ENCODE measurements at places on chromosomes 16 and 17.

GRCh38 chr17:43528319-43528987 lies 17.7 kb downstream of the ETV4 start:
- no peak for DNase-seq

DNA sequence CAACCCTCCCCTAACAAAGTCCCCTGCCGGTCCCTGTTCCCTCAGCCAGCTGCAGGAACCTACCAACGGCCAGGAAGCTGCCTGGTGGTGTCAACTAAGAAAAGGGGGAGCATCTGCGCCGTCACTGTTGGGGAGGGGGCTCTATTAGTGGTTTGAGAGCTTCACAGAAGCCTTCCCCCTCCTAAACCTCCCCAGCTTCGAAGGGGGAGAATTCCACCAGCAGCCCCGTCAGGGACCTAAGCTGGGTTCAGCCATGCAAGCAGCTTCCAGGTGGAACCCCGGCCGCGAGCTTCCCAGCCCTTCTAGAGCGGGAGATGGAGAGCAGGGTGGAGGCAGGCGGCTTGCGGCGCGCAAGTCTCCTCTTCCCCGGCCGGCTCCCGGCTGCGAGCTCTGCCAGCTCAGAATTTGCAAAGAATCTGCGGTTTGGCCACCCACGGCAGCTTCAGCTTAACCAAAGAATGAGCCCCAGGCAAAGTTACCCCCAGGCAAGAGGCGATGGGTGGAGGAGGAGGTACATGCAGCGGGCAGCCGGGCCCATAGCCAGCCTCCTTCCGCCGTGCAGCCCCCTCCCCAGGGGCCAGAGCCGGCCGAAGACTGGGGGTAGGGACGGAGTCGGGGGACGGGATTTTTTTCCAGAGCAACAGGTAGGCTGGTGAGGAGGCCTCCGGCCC lies 33.7 kb downstream of the DDX19A start:
- DNase-seq = peak; percentile 91

DNA sequence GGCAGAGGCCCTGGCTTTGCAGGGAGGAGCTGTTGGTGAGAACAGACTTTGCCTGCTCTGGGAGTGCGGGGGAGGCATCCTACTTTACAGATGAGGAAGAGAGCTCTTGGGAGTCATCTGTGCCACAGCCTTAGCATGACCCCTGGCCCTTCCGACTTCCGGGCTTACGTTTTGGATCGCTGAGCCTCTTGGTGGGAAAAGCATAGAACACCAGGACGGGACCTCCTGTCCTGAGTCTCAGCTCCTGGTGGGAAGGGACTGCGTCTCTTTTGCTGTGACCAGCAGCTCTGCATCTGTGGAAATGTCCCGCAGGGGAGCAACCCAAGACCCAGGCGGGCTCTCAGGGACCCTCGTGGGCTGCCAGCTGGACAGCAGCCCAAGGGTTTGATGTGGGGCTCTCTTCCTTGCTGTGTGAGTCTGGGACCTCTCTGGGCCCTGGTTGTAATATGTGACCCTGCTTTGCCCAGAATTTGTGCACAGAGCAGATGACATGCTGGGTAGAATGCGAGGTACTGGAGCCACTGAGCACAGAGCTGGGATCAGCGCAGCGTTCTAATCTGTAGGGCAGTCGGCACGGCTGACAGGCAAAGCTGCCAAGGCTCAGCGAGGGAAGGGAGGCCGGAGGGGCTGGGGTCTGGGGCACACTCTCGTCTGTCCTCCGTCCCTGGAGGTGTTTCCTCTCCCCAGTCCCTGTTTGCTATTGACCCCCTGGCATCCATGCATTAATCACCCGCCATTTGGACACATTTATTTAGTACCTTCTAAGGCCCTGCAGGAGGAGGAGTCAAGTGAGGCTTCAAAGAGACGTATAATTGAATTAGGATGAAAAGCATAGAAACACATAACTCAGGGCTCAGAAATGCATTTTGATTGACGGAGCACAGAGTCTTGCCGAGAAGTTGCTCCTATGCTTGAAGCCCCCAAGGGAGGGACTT lies 64.0 kb downstream of the NT5M start:
- no peak for DNase-seq

DNA sequence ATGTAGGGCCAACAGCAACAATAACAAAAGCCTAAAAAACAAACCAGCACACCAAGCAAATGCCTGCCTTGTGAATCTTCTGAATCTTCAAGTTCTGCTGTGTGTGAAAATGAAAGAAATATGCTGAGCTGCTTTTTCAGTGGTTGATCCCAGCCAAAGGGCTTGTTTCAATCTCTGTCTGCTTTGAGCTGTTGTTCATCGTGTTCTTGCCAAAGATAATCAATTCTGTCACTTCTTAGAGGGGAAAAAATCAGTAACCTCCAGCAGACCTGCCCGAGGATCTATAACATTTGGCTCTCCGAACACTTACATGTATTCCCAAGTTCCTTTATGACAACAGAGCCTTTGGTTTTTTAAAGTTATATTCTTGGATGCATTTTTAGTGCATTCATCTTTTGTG lies 65.9 kb downstream of the VPS35L start:
- DNase-seq = no peak

GRCh38 chr17:51120357-51120738 lies 320 bp downstream of the SPAG9 start:
- DNase-seq = no peak

DNA sequence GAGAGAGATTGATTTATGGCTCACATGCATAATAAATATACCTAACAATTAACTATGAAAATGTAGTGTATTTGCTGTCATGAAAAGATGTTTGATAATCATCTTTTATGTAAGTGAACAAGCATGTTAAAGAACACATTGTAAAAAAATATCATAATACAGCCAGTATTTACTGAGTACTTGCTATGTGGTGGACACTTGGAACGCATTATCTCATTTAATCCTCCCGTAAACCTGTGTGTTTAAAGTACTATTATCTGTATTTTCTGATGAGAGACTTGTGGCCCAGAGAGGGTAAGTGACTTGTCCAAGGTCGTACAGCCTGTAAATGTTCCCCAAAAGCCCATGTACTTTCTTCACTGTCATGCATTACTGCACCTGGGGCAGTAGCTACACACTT lies 70.7 kb downstream of the PRKCA start:
- DNase-seq = no peak

- DNase-seq = peak; percentile 27
Measured at GRCh38 chr16:71796501-71797097, 12.0 kb downstream of the AP1G1 start.

DNA sequence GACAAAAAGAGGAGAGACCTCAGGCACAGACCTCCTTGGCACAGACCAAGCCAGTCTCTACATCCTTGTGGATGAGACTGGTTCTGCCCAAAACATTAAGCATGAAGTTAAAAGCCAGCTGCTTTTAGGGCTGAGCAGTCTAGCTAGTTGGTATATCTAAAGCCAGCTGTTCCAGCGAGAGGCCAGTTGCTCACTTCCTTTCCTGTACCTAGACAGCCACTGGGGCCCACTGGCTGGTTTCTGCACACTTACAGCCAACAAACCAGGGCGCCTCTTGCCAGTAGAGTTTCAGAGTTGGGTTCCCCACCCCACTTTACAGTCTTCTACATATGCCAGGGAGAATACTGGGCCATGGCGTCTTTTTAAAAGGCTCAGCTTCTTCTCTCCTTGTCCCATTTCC lies 242.4 kb downstream of the ZFHX3 start:
- no peak for DNase-seq

DNA sequence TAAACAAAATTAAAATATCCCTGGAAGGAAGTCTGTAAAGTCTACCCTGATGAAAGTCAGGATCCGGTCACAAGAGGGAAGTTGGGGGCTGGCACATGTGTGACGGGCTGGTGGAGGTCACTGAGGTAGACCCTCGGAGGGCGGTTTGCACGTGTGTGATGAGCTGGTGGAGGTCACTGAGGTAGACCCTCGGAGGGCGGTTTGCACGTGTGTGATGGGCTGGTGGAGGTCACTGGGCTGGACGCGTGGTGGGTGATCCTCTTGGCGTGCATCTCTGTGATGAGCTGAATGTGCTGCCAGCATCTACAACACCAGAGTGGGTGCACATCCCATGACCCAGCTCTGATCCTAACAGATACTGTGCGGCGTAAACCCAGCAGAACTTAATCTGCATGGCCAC lies 43.7 kb upstream of the METRNL start:
- no peak for DNase-seq

GRCh38 chr17:28710861-28711722 lies 596 bp downstream of the PROCA1 start:
- peak; percentile 80 for DNase-seq

GRCh38 chr16:76193906-76194615 lies 83.1 kb upstream of the CNTNAP4 start:
- DNase-seq = no peak

- DNase-seq = no peak
Measured at GRCh38 chr17:77505181-77505639, 364.4 kb downstream of the SEC14L1 start.

- DNase-seq = peak; percentile 53
Measured at GRCh38 chr17:11986942-11987329, 10.3 kb downstream of the ZNF18 start.

- peak; percentile 52 for DNase-seq
Measured at GRCh38 chr16:82867485-82867884, 240.7 kb downstream of the CDH13 start.

DNA sequence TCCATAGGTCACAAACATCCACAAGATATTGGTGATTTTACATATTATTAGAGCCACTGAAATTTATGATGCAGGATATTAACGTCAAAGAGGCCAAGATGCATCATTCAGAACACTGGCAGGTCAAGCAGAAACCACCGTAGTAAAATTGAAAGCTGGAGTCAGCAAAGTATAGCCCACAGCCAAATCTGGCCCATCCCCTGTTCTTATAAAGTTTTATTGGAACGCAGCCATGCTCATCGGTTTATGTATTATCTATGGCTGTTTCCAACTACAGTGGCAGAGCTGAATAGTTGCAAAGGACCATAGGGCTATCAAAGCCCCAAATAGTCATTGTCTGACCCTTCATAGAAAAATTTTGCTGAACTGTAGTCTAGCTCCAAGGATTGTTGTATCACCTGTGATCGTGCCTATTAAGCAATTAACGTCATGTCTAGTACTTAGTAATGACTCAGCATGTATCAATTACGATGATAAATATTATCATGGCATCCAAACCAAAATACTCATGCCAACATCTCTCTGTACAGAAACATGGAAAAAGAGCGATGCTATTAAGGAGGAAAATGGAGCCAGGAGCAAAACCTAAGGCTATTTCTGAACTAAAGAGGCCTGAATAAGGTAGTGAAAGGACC lies 165.6 kb downstream of the IRX3 start:
- no peak for DNase-seq

GRCh38 chr16:1105888-1106620 lies 10.0 kb upstream of the C1QTNF8 start:
- peak; percentile 28 for DNase-seq

DNA sequence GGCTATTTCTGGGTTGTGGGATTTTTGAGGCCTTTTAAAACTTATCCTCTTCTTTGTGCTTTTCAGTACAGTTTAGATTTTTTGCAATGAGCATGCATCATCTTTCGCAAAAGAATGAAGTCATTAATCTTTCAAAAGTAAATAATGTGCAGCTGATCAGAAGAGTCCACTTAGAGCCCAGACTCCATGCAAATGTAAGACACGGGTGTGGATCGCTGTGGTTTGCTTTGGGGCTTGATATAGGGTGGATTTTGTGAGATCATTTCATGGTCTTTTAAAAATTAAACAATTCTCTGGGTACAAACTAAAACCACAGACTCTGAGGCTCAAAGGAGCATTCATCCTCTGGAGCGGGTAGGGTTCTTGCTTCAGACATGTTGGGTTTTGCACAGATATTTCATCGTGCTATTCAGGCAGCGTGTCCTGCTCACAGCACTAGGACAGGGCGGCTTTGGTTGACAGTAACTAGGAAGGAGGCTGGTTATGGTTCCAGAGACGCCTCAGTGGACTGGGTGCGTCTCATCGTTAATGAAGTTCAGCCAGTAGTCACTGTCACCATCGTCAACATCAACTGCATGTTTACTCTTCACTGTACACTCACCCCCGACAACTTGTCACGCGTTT lies 129.4 kb upstream of the PLCG2 start:
- peak; percentile 32 for DNase-seq

- DNase-seq = no peak
Measured at GRCh38 chr16:76749780-76750375, 441.1 kb upstream of the MON1B start.

DNA sequence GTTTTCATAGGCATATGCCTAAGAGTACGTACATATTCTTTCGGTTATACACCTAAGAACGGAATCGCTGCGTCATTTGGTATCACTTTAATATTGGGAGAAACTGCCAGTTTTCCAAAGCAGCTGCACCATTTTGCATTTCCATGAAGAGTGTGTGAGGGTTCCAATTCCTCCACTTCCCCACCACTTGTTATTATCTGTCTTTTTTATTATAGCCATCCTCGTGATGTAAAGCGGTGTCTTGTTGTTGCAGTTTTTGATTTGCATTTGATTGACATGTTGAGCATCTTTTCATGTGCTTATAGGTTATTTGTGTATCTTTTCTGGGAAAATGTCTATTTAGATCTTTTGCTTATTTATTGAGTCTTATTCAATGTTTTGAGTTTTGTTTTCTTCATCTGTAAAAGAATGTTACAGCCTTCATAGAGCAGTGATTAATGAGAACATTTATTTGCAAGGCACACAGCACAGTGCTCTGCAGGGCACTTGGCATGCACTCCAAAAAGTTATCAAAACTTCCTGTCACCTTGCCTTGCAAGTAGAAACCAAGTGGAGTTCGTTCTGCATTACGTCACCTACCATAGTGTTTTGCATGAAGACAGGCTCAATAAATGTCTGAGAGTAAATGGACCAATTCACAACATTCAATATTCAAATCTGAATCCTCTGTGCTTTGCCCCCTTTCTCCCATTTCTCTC lies 26.6 kb upstream of the ST6GALNAC1 start:
- no peak for DNase-seq

GRCh38 chr17:56317351-56318208 lies 164.3 kb downstream of the ANKFN1 start:
- no peak for DNase-seq

DNA sequence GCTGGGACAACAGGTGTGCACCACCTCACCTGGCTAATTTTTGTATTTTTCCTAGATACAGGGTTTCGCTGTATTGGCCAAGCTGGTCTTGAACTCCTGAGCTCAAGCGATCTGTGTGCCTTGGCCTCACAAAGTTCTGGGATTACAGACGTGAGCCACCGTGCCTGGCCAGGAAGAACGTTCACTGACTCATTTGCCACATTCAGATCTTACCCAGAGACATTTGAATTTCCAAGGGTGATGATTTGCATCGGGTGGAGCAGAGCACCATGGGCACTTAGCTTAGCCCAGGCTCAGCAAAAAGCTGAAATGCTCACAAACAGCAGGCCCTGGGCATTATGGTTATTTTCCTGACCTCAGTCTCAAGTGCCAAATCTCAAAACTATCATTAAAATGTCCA lies 14.5 kb upstream of the ADORA2B start:
- DNase-seq = no peak

Data from AG10803 (cell line).